ENCODE measurements at places on chromosomes 5 and 9.

- no peak for DNase-seq
These were observed 970.8 kb downstream of the DTWD2 start for GRCh38 chr5:118017536-118017935.

DNA sequence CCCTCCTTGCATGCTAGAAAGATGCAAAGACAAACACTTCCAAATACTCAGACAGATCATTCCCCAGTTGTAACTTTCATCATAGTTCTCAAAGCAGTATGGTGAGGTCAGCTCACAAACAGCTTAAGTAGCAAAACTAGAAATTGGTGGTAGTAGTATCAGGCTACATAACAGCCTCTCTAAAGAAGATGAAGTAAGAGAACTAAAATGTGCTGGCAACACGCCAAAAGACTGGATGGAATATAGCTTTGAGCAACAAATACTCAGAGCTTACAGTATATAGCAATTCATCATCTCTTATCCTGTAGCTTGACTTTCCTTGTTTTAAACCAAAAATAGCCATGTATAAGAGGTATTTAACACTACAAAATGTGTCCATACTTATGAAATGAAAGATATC lies 7.5 kb downstream of the PFDN1 start:
- peak; percentile 70 for DNase-seq

- DNase-seq, result no peak
These were observed 47.1 kb downstream of the ABLIM3 start for GRCh38 chr5:149188383-149188782.

GRCh38 chr5:150377964-150378694 lies 20.6 kb downstream of the TCOF1 start:
- no peak for DNase-seq

- DNase-seq, result no peak
These were observed 255.9 kb downstream of the PSAT1 start for GRCh38 chr9:78552802-78553201.

GRCh38 chr9:107890921-107891465 lies 401.4 kb upstream of the KLF4 start:
- DNase-seq, result no peak

GRCh38 chr5:135568246-135568645 lies 10.5 kb downstream of the CXCL14 start:
- DNase-seq, result no peak

GRCh38 chr5:173767574-173768266 lies 120.4 kb upstream of the CPEB4 start:
- no peak for DNase-seq

DNA sequence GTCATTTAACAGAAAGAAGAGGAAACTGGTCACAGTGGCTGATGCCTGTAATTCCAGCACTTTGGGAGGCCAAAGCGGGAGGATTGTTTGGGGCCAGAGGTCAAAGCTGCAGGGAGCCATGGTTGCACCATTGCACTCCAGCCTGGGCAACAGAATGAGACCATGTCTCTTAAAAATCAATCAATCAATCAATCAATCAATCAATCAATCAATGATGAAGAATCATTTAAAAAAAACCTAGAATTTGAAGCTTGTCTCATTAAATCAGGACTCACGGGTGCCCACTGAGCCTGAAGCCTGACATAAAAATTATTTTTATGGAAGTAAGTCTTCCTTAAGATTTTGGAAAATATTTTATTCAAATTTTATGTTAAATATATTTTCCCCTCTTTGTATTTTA lies 43.9 kb downstream of the BNIP1 start:
- no peak for DNase-seq

DNA sequence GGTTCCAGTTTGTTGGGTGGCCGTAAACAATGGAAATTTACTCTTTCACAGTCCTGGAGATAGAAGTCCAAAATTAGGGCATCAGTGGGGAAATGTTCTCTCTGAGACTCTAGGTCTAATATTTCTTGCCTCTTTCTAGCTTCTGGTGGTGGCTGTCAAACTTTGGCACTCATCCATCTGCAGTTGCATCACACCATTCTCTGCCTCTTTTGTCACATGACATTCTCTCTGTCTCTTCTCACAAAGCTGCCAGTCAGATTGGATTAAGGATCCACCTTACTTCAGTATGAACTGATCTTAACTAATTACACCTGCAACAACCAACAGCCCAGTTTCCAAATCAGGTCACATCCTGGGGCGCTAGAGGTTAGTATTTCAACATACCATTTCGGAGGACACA lies 222.9 kb upstream of the FTMT start:
- DNase-seq, result peak; percentile 47

GRCh38 chr5:16128944-16129343 lies 50.6 kb downstream of the MARCHF11 start:
- DNase-seq, result no peak

- DNase-seq, result peak; percentile 94
These were observed 4.7 kb downstream of the SLC2A6 start for GRCh38 chr9:133474215-133474614.

- DNase-seq, result no peak
These were observed 2.6 kb downstream of the ZNF79 start for GRCh38 chr9:127426756-127427155.
